ENCODE measurements at places on chromosomes 7 and 10.

DNA sequence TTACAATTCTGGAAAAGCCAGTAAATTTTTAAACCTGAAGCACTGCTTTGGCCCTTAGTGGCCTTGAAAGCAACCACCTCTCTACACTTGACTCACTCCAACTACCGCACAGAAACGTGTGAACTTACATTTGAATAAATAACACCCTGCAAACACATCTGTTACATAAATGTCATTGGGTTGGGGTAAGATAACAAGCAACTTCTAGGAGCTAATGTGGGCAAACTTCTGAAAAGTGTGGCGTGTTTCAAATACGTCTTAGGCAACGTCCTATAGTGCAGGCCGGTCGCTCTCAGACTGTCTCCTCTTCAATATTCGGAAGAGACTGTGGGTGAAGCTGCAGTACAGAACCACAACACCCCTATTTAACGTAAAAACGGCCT lies 474 bp downstream of the ORC5 start:
- no peak for DNase-seq

DNA sequence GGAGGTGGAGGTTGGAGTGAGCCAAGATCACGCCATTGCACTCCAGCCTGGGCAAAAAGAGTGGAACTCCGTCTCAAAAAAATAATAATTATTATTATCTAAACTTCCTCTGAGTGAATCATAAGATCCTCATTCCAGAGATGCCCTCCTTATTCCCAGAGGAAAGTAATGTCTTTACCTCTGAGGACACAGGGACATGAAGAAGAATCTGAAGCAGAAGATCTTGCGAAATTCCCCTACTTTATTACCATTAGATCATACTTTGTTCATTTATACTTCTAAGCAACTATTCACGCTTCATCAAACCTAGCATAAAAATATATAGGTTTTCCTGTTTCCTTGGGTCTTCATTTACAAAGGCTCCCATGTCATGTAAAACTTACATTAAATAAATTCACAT lies 143.1 kb downstream of the ETV1 start:
- no peak for DNase-seq

DNA sequence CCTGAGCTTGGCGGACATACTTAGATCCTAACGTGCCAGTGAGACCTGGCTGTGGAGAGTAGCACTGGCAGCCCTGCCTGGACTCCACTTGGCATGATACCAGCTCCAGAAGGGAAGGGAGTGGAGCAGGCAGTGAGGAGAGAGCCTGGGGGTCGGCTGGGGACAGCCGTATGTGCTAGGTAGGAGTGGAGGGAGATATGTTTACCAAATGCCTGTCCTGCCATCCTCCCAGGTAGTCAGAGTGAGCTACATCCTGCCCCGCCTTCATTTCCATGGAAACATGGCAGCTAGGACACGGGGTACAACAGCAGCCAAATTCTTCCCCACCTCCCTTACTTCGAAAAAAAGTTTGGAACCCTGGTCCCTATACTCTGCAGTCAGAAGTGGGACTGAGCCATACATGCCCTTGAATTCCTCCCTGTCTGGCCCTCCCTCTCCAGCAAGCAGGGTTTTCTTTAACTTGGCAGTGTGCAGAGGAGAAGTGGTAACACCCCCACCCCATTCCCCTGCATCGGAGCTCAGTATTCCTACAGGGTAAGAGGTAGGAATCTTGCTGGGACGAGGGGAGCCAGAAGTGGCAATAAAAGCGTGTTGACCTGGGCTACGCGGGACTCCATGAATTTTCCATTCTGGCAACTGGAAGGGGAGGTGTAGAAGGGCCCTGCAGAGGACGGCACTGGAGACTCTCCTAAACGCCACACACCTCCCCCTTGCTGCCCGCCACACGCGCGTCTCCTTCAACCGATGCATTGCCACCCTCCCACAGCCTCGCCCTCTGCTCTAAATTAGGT lies 20.0 kb upstream of the SMO start:
- no peak for DNase-seq

- no peak for DNase-seq
These were observed 32.6 kb downstream of the DUSP5 start for GRCh38 chr10:110530131-110530831.

GRCh38 chr7:50555594-50556140 lies 9.5 kb downstream of the DDC start:
- DNase-seq: no peak

- no peak for DNase-seq
These were observed 201.0 kb upstream of the ADARB2 start for GRCh38 chr10:1938317-1938716.

DNA sequence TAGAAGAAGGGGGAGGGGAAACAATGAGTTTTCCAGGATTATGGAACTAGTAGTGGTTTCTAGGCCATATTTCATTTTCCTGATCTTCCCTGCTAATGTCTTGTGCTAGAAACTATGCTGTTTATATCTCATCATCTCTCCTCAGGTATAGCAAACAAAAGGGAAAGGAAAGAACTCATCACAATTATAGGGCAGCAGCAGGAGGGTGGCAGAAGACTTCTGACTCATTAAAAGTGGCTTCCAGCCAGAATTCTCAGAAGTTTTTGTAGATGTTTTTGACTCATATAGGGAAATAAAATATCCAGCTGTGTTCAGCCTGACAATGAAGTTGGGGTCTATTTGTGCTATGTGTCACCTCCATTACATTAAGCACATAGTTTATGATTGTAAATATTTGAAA lies 6.5 kb downstream of the AHR start:
- DNase-seq: no peak

- no peak for DNase-seq
These were observed 41.8 kb downstream of the SPDYE5 start for GRCh38 chr7:75533926-75534325.

- no peak for DNase-seq
These were observed 21.5 kb upstream of the AKR1B10 start for GRCh38 chr7:134505856-134506255.

DNA sequence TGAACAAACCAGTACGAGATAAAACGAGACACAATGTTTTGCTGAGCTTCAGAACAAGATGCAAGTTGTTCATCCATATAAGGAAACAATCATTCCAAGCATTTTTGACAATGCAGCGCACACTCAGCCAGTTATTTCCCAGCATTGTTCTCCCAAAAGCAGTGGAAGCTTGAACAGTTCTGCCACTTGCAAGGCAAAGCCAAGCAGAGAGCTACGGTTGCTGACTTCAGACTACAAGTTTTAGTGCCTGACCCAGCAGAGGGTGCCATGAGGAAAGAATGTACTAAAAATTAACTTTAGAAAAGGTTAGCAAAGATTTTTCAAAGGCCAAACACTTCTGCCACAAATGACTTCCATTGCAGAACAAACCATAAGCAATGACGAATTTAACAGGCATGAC lies 152.5 kb downstream of the SLC25A13 start:
- DNase-seq: no peak

- DNase-seq: no peak
These were observed 65.9 kb downstream of the CREB3L2 start for GRCh38 chr7:137935884-137936508.

- DNase-seq: no peak
These were observed 19.6 kb downstream of the ENTPD7 start for GRCh38 chr10:99678921-99679320.

DNA sequence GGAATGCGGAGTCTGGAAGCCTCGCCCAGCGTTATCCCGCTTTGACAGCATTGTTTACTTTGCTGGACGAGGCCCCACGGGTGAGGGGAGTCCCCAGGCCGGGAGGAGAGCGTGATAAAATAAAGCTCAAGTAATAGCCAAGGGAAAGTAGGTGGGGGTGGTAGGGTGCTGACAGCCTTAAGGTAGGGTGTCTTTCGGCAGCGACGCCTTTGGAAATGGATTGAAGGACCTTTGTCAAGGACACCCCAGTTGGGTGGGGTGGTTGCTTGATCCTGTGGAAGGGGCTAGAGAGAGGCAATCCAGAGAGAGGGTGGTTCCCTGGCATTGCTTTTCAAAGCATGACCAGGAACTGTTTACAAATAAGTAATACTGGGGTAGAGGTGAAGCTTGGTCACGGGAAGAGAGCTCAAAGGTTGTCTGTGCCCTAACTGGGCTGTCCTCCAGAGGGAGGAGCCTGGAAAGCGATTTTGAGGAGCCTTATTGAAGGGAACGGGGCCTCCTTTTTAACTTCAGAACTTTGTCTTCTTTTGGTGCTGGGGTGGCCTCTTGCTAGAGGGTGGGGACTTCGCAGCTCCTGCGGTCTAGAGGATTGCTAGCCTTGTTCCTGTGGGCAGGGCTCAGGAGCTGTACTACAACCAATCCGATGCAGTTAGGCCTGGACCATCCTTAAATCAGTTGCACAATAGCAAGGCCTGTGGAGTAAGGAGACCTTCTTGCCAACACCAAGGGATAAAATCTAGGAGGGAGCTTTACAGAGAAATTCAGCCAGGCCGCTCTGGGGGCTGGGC lies 1.3 kb downstream of the EIF4EBP2 start:
- no peak for DNase-seq

DNA sequence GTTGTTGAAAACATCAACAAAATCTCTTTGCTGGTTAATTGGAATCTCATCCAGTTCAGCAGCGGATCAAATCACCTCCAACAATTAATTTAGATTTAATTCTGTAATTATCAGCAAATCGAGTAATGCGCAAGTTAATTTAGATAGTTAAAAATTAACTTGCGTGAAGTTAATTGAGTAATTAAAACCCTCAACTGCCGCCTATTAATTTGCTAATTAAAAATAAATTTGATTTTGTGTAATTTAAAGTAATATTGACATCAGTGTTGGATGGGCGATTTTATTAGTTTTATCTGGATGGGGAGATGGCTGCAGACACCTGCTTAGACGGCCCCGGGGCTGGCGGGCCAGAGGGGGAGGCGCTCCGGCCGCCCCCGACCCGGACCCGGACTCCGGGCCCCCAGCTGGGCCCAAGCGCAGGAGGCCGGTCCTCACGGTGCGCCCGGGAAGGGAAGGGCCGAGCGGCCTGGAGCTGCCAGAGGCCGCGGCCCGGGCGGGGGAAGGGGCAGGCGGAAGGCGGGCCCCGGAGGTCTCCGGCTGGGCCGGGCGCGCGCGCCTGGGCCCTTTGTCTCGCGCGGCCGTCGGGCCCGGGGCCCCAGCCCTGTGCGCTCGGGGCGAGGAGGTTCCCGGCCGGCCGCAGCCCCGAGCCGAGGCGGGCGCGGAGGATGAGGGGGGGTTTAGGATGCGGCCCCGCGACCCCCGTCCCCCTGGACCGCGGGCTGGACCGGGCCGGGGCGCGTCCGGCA lies 3.3 kb upstream of the UNCX start:
- no peak for DNase-seq

- no peak for DNase-seq
These were observed at the start of gene SGCE for GRCh38 chr7:94655848-94656657. SGCE (minus strand) TSS chr7:94656133; CDS start chr7:94656098, 35 bp downstream.

GRCh38 chr7:128094686-128095085 lies 63.4 kb upstream of the LRRC4 start:
- DNase-seq: no peak

DNA sequence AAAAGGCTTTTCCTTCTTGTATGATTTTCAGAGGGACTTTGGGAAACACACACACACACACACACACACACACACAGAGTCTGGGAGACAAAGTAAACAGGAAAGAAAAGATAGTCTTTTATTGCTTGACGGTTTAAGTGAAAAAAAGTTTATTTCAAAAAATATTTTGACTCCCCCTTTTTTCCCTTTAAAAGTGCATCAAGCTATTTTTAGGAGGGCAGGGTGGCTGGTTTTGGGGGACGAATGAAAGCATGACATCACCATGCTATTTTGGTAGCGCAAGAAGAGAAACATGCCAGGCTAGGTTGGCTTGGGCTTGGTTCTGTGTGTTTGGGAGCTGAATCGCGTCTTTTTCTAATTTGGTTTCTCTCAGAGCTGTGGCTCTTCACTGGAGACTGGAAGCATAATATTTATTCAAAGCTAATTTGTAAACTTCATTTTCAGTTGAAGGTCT lies 129.2 kb downstream of the BAMBI start:
- DNase-seq: no peak

- no peak for DNase-seq
These were observed 43.7 kb upstream of the C7orf33 start for GRCh38 chr7:148546857-148547256.

DNA sequence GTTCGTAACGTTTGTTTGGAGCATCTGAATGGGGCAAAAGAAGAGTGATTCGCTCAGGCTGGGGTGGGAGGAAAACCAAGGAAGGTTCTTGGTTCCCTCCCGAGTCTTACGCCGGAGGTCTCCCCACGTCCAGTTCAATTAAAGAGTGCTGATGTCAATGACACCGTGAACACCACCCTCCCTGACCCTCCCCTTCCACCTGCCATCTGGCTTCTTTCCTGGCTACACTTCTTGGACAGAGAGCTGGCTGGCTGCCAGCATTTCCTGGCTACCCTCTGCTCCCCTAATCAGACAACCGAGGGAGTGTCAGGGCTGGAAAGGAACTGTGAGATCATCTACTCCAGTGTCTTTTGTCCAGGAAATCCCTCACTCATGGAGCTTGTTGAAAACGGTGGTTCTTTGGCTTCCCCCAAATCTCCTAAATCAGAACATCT lies 24.1 kb upstream of the FFAR4 start:
- DNase-seq: no peak

GRCh38 chr7:122521767-122522166 lies 177.2 kb downstream of the RNF133 start:
- no peak for DNase-seq

- no peak for DNase-seq
These were observed 45.5 kb downstream of the NOD1 start for GRCh38 chr7:30433082-30433481.

DNA sequence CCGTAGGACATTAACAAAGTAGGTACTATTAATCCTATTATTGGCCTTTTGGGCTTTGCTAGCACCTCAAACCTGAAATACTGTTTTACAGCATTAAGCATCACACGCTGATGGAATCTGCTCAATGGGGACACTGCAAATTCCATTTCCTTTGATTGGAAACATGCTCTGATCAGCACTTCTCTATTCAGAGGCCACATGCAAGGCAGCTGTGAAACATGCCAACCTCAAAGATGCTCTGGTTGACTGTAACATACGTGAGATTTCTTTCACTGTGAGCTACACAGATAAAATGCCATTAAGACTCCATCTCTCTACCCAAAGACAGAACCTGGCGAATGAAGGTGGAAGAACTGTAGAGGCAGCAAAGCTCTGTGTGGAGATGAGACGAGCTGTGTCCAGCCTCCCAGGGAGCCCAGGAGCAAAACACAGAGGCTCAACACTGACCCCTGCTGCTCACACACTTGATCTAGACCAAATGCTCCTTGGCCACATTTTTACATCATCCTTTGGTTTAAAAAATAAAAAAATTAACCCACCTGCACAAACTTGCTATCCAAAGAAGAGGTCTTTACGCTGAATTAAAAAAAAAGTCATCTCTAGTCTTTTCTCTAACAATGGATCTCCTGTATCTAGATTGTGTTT lies 8.0 kb downstream of the RSU1 start:
- no peak for DNase-seq
